ENCODE measurements at places on chromosomes 12 and 14.

DNA sequence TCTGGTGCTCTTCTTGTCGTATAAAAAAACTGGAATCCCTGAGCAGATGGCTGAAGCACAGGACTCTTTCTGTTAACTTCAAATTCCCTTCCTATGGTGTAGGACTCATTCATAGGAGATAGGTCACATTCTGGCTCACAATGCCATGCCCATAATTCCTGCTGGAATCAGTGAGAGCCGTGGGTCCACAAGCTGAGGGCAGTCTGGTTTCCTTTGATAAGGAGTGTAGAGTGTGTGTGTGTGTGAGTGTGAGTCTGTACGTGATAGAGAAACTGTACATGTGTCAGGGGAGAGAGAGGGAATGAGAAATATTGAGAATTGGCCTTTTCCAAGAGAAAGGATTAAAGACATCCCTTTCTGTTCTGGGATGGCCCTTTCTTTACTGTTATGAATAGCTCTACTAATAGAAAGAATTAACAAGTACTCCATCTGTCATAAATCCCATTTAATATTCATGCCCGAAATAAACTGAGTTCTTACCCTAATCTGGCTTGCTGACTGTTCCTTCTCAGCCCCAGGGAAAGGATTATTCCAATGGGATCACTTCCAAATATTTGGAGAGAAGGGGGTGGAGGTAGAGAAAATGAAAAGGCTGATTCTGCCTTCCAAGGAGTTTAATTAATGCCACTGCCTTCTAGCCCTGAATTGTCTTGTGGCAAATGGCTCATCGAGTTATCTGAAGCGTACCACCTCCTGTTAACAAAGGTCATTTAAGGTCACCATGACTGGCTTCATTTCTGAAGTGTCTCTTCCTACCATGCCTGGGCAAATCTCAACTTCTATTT, 79.0 kb downstream of the TMX1 start:
- H3K27ac ChIP-seq: no peak overlapping the region
- H3K27me3 ChIP-seq: no peaks in the 10 kb centered on the region
- H3K36me3 ChIP-seq: no peaks in the 10 kb centered on the region

GRCh38 chr12:75943730-75944096, 87.9 kb downstream of the PHLDA1 start:
- no peak for DNase-seq
- no peaks in the 10 kb centered on the region for H3K36me3 ChIP-seq
- no peak overlapping the region for H3K4me3 ChIP-seq
- H3K27ac ChIP-seq: no peak overlapping the region
- no peaks in the 10 kb centered on the region for H3K4me1 ChIP-seq
- no peaks in the 10 kb centered on the region for H3K27me3 ChIP-seq

- no peak overlapping the region for H3K4me3 ChIP-seq
- H3K27me3 ChIP-seq: no peaks in the 10 kb centered on the region
- no peaks in the 10 kb centered on the region for H3K36me3 ChIP-seq
- no peaks in the 10 kb centered on the region for H3K4me1 ChIP-seq
These were observed 88.9 kb upstream of the SLC38A2 start for GRCh38 chr12:46461459-46461858.

DNA sequence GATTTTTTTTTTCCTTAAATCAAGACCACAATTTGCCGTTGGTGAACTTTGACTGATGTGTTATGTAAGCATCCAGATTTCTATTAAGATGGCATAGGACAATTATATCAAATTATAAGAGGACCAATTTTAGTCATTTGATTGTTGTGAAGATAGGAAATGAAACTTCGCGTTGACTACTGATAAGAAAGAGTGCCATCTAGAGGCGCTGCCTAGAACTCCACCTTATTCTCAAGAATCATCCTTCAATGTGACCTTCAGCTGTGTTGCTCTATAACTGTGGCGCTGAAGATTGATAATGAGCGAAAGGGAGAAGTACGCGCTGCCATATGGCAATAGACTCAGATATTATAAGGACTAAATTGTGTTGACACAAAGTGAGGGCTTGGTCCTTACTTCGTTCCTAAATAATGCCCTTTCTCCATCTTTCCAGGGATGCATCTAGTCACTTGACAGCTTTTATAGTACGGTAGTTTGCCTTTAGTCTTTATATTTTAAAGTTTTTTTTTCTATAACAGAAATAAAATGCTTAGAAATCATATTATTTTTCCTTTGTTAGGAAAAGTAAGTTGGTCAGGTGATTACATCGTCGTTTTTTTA, 350.8 kb upstream of the STXBP6 start:
- H3K4me1 ChIP-seq: no peaks in the 10 kb centered on the region
- DNase-seq: no peak
- H3K27me3 ChIP-seq: no peaks in the 10 kb centered on the region
- H3K36me3 ChIP-seq: no peaks in the 10 kb centered on the region
- no peak overlapping the region for H3K27ac ChIP-seq
- H3K4me3 ChIP-seq: no peak overlapping the region

GRCh38 chr12:93199831-93200236, 177.9 kb upstream of the NUDT4 start:
- DNase-seq: no peak
- H3K4me1 ChIP-seq: no peaks in the 10 kb centered on the region
- no peaks in the 10 kb centered on the region for H3K36me3 ChIP-seq
- no peak overlapping the region for H3K27ac ChIP-seq
- no peak overlapping the region for H3K4me3 ChIP-seq
- H3K27me3 ChIP-seq: no peaks in the 10 kb centered on the region

DNA sequence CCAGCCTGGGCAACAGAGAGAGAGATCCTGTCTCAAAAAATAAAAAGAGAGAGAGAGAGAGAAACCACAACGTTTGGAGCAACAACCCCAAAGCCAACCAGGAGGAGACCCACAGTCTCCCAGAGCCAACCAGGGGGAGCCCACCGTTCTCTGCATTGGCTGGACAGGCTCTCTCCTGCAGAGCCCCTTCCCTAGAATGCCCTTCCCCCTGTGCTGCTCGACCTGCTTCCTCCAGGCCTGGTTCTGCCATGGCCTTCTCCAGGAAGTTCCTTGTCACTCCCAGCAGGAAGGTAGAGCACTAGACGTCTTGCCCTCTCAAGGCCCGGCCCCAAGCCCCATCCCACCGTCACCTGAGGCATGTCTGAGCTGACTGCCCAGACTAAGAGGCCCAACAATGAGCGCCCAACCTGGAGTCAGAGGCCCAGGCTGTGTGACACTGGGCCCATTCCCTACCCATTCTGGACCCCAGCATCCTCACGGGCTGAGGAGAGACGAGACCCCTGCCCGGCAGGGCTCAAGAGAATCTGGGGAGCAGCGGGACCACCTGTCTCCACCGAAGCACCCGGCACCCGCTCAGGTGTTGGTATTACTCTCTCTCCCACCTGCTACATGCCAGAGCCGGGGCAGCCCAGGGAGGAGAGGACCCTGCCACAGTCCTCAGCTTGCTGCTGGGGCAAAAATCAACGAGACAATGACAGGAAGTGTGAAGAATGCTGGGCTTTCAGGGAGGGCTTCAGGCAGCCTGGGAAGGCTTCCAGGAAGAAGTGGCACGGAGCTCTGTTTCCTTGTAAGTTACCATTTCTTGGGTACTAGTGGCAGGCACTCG, 61.2 kb downstream of the DIO3 start:
- peaks cover 7% of the 10 kb centered on the region for H3K4me1 ChIP-seq
- H3K27me3 ChIP-seq: no peaks in the 10 kb centered on the region
- H3K4me3 ChIP-seq: no peak overlapping the region
- no peak overlapping the region for H3K27ac ChIP-seq

GRCh38 chr14:63896278-63896720, 43.5 kb downstream of the SYNE2 start:
- DNase-seq: no peak
- H3K27me3 ChIP-seq: no peaks in the 10 kb centered on the region
- H3K4me1 ChIP-seq: peaks cover 12% of the 10 kb centered on the region
- peak overlapping the region; percentile 57 for H3K27ac ChIP-seq

- no peak overlapping the region for H3K4me3 ChIP-seq
- no peak for DNase-seq
- H3K4me1 ChIP-seq: no peaks in the 10 kb centered on the region
- no peaks in the 10 kb centered on the region for H3K27me3 ChIP-seq
- H3K27ac ChIP-seq: no peak overlapping the region
These were observed 56.3 kb downstream of the KCNH5 start for GRCh38 chr14:62988967-62989366.

DNA sequence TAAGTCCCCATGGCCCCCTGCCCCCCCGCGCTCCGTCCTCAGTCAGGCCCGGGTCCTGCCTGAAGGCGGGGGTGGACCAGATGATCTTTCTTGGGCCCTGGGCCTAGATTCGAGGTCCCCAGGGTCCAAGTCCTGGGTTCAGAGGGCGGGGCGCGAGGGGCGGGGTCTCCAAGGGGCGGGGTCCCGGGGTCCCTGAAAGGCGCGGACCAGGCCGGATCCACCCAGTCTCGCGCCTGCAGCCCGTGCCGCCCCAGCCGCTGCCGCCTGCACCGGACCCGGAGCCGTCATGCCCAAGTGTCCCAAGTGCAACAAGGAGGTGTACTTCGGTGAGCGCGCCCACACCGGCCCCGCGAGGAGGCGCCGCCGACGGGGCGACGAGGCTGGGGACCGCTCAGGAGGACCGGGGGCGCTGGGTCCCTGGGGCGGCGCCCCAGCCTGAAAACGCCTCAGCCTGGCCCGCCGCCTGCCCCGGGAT, 325 bp downstream of the CRIP1 start:
- no peak for DNase-seq
- peaks cover 89% of the 10 kb centered on the region for H3K4me1 ChIP-seq
- no peak overlapping the region for H3K27ac ChIP-seq
- H3K36me3 ChIP-seq: peaks cover 24% of the 10 kb centered on the region
- H3K27me3 ChIP-seq: peaks cover 32% of the 10 kb centered on the region

DNA sequence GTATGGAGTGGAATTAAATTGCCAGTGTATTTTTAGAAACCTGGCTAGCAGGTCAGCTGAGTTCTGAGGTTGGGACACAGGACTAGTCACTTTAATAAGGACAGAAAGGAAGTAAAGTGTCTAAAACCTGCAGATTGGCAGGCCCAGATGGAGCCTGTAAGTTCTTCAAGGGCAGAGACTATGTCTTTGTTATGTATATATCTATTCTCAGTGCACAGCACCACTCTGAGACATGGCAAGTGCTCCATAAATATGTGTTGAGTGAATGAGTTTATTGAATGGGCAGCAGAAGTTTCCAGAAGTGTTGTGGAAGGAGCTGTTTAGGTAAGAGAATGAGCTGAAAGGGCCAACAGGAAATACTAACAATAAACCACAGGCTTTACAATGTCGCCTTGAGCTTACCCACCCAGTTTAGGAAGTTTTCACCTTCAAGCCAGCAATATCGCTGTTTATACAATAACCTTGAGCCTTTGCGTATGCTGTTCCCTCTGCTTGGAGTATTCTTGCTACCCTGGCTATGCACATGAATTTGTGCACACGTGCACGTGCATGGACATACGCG, 109.5 kb upstream of the TMPO start:
- H3K27me3 ChIP-seq: no peaks in the 10 kb centered on the region
- H3K36me3 ChIP-seq: no peaks in the 10 kb centered on the region
- DNase-seq: no peak

DNA sequence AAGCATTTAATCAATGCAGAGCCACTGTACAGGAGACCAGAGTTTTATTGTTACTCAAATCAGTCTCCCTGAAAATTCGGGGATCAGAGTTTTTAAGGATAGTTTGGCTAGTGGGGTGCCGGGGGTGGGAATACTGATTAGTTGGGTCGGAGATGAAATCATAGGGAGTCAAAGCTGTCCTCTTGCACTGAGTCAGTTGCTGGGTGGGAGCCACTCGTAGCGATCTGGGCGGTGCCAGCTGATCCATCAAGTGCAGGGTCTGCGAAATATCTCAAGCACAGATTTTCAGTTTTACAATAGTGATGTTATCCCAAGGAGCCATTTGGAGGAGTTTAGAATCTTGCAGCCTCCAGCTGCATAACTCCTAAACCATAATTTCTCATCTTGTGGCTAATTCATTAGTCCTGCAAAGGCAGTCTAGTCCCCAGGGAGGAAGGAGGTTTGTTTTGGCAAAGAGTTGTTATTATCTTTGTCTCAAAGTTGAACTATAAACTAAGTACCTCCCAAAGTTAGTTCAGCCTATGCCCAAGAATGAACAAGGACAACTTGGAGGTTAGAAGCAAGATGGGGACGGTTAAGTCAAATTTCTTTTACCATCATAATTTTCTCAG, 169.4 kb upstream of the PLEKHG7 start:
- no peaks in the 10 kb centered on the region for H3K4me1 ChIP-seq
- no peaks in the 10 kb centered on the region for H3K27me3 ChIP-seq
- no peak for DNase-seq
- no peak overlapping the region for H3K27ac ChIP-seq
- no peak overlapping the region for H3K4me3 ChIP-seq

- no peaks in the 10 kb centered on the region for H3K27me3 ChIP-seq
- no peak for DNase-seq
- no peak overlapping the region for H3K27ac ChIP-seq
- no peaks in the 10 kb centered on the region for H3K4me1 ChIP-seq
- H3K36me3 ChIP-seq: no peaks in the 10 kb centered on the region
These were observed 25.6 kb downstream of the EMP1 start for GRCh38 chr12:13222076-13222475.

GRCh38 chr14:92627707-92628215, 114.2 kb downstream of the RIN3 start:
- no peaks in the 10 kb centered on the region for H3K36me3 ChIP-seq
- H3K27me3 ChIP-seq: no peaks in the 10 kb centered on the region
- H3K4me1 ChIP-seq: no peaks in the 10 kb centered on the region
- no peak overlapping the region for H3K4me3 ChIP-seq
- no peak for DNase-seq

- DNase-seq: no peak
- H3K36me3 ChIP-seq: no peaks in the 10 kb centered on the region
- peaks cover 11% of the 10 kb centered on the region for H3K4me1 ChIP-seq
- H3K27ac ChIP-seq: no peak overlapping the region
- H3K4me3 ChIP-seq: no peak overlapping the region
- H3K27me3 ChIP-seq: no peaks in the 10 kb centered on the region
These were observed 28.8 kb upstream of the TCL1B start for GRCh38 chr14:95657454-95657853.

DNA sequence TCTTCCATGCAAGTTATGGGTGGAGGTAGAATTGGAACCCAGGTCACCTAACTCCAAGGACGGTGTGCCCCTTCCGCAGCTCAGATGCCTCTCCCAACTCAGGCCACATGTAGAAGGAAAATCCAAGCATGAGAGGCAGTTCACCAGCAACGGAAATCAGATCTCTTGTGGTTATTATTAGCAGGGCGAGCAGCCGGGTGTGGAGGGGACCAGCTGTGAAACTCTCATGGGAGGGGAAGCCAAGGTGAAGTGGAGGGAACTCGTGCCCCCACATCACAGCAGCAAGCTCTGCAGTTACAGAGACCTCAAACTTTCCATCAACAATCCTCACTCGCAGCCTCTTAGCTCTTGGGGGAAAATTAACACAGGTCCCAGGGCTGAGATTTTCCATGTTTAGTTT, 79.7 kb downstream of the KSR2 start:
- H3K27ac ChIP-seq: no peak overlapping the region
- DNase-seq: no peak
- H3K36me3 ChIP-seq: no peaks in the 10 kb centered on the region
- H3K4me1 ChIP-seq: no peaks in the 10 kb centered on the region
- H3K4me3 ChIP-seq: no peak overlapping the region
- no peaks in the 10 kb centered on the region for H3K27me3 ChIP-seq

Measured in spinal cord (tissue), 10 donors.